ENCODE measurements at places on chromosomes 1 and 21.

DNA sequence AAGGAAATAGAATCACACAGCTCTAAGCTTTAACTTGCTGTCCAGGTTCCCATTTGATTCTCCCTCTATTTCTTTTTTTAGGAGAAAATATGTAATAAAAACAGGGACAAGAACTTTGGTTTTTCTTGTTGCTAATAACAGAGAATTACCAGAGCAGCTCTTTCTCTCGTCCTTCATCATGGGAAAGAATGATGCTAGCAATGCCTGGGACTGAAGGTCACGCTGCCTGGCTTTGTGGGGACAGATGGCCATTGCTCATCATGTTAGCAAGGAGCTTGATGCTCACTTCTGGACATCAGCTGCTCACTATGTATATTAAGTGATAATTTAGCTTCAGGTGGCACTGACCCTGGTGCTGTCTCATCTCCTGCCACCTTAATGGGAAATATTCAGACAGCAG lies 77.3 kb upstream of the AKT3 start:
- DNase-seq, result no peak

GRCh38 chr1:222357252-222357651 lies 190.7 kb downstream of the HHIPL2 start:
- DNase-seq, result no peak

DNA sequence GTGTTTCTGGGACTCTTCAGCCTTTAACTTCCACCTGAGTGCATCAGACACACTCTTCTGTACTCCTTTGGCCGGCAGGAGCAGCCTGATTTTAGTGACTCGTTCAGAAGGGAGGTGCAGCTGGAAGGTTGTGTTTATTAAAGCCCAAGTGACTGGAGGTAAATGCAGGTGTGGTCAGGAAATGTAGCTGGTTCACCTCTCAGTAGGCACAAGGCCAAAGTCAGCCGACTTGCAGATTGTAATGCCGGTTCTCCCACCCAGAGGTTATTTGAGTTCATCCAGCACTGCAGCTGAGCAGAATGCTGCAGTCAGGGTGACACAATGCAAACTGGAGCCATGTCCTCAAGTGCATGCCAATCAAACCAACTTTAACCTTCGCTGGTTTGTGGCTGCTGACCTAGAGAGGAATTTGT lies 91.5 kb downstream of the SPATA46 start:
- peak; percentile 96 for DNase-seq

- DNase-seq, result no peak
These were observed 22.3 kb downstream of the CD34 start for GRCh38 chr1:207888652-207889051.

GRCh38 chr1:242847390-242847993 lies 323.0 kb upstream of the PLD5 start:
- peak; percentile 53 for DNase-seq

GRCh38 chr1:29306471-29307140 lies 70.3 kb downstream of the PTPRU start:
- no peak for DNase-seq

All from PC-3 (cell line).